ENCODE measurements at places on chromosomes 6 and 20. TPM values are rescaled to one million over a fixed set of nuclear protein-coding genes. Genes with fewer than 3 reads are reported as not detected.

- DNase-seq, result no peak
Observed at GRCh38 chr6:133360194-133360593, 119.0 kb downstream of the EYA4 start.

KIFC1 gene
- total RNA-seq, result 86.0 TPM

BPI gene
- total RNA-seq, result not detected

GABRR2 gene
- total RNA-seq, result 0.14 TPM

GPR6 gene
- not detected for total RNA-seq

DNA sequence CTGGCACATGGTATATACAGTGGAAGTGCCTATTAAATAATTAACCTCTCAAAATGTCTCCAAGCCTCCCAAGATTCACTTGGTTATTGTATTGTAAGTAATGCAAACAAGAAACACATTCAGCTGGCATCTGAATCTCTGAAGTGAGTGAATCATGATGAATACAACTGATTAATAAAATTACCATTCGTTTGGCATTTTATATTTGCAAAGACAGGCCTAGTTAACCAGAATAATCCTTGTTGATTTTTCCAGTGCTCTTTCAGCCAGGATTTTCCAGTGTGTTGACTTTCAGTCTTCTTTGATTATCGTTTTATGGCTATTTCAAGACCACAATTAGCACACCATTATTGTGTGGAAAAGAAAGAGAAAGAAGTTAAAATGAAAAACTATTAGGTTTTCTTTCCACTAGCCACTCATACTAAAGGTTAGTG, 20.3 kb downstream of the SLC22A2 start:
- no peak for DNase-seq

DNA sequence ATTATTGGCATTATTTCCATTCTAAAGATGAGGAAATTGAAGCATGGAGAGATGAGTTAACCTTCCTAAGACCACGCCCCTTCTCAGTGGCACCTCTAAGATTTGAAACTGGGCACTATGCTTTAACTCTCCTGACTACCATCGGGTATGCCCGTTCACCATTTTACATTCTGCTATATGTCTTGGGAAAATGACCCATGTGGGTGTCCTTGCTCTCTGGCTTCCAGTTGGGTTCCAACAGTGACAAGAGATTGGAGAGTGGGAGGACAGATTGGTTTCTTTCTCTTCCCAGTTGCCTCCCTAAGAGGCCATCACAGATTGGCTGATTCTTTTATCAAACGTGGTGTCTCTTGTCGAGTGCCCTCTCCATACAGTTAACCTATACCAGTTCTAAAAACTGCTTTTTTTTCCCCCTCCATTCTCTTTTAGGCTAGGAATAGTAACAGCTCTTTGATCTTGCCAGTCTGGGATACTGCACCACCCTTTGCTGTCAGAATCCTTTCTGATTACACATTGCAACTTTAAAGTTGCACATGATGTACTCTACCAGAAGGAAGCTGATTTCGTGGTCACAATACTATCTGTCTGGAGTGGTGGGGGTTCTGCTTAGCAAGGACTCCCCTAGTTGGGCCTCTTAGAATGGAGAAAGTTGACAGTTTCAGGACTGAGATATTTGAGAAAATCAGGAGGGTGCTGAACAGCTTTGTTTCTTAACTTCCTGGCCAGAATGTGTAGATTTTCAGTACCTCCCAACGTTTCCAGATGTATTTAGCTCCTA, 88.0 kb upstream of the ELOVL5 start:
- no peak for DNase-seq

FAM210B gene
- total RNA-seq, result 4.8 TPM

DNA sequence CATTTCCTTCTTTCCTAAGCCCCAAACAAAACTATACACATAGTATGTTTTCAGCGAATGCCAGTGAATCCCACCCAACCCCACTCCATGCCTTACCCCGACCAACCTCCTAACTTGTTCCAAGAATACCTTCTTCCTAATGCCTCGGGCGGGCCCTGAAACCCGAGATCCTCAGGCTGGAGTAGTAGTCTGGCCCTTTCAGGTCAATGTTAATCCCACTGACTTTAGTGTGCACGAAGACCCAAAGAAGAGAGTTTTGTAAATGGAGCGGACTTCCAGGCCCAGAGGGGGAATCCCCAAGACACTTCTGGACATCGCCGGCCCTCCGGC, 394 bp downstream of the YIPF3 start:
- DNase-seq, result no peak

All from activated CD4-positive, alpha-beta T cell treated with anti-CD3 and anti-CD28 coated beads for 36 hours (primary cell).